NCI-H2081 (cell line): ENCODE measurements at places on chromosomes 5 and 9.

- no peak for DNase-seq
Measured at GRCh38 chr5:137733922-137734321, 2.0 kb downstream of the KLHL3 start.

- no peak for DNase-seq
Measured at GRCh38 chr5:79022771-79023170, 37.7 kb upstream of the ARSB start.

DNA sequence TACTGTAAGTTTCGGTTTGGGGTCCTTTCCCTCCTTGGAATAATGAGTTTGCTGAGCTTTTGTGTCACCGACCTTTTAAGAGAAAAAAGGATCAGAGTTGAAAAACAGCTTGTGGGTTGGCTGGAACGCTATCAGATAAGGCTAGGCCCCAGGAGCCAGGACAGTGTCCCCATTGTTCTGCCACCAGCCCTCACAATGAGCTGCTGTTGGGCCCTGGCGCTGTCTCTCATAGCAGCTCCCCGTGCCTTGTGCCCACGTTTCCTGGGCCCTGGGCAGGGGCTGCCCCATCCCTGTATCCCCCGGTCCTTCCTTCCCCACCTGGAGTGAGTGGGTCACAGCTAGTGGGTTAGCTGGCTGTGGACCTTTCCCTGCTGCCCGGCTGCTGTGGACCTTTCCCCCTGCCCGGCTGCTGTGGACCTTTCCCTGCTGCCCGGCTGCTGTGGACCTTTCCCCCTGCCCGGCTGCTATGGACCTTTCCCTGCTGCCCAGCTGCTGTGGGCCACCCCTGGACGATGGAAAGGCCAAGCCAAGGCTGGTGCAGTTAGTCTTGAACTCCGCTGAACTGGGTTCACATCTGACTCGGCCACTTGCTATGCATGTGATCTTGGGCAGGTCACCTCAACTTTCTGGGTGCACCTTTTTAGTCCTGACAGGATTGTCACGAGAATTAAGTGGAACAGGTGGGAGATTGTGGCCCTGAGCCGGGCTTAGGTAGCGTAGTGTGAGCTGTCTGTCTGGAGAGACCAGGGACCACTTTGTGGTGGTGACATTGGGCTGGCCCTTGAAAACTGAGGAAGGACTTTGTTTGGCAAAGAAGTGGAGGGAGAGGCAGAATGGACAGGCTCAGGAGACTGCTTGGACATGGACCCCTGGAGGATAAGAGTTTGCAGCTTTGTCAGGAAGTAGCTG is 99.5 kb downstream of the DAB2IP start:
- no peak for DNase-seq

DNA sequence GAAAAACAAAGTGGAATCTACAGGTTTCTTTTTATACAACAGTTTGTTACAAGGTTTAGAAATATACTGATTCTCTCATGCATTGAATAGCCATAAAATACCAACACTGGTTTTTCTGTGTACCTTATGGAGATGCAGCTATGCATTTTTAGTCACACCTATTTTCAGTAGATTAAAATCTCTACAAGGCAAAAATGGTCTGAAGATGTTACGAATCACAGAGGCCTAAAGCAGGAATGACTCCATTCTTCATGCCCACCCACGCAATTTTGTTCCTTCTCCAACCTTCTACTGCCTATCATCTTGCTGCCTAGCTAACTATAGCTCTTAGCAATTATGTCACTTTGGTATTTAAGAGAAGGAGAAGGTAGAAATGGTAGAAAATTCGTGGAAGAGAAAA is 9.9 kb downstream of the PLK2 start:
- DNase-seq, result no peak

DNA sequence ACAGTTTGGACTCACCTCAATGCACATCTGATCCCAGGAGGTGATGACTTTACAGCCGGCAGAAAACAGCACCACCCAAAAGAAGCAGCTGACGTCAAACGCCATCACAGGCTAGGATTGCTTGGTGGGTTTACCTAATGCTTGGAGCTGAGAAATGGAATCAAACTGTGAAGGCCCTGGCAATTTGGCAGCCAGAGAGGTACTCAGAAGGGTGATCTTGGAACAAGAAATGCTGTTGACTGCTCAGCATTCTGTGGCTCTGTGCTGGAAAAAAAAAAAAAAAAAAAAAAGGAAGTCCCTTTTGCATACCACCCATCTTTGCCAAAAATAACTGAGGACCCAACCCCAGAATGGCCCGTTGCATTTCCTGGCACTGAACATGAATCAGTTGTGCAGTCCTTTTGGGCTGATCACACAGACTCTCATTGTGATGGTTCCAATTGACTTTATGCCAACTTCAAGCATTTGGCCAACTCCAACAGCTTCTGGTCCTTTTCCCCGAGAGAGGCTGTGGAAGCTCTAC is at the start of gene CD180:
TSS of gene CD180 (minus strand) at position 263 of the 523 bp plus-strand sequence. CDS start at position 105, 158 bp downstream.
- DNase-seq, result no peak

- no peak for DNase-seq
Measured at GRCh38 chr5:150137997-150138396, 17.6 kb downstream of the PDGFRB start.

DNA sequence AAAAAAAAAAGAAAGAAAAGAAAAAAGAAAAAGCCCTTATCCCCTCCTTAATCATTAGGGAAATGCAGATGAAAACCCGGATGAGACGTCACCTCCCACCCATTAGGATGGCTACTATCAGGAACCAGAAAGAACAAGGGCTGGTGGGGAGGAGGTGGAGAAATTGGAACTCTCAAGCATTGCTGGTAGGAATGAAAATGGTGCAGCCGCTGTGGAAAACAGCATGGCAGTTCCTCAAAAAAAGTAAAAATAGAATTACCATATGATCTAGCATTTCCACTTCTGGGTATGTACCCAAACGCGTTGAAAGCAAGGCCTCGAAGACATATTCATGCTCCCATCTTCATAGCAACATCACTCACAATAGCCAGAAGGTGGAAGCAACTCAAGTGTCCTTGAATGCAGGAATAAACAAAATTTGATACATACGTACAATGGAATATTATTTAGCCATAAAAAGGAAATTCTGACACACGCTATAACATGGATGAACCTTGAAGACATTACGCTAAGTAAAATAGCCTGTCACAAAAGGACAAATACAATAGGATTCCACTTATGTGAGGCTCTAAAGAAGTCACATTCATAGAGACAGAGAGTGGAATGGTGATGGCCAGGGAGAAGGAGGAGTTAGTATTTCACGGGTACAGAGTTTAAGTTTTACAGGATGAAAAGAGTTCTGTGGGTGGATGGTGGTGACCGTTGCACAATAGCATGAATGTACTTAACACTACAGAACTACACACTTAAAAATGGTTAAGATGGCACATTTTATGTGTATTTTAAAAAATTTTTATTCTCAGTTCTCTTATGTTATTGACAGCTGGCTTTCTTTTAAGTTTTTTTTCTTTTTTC is 166.8 kb upstream of the IER5L start:
- no peak for DNase-seq

DNA sequence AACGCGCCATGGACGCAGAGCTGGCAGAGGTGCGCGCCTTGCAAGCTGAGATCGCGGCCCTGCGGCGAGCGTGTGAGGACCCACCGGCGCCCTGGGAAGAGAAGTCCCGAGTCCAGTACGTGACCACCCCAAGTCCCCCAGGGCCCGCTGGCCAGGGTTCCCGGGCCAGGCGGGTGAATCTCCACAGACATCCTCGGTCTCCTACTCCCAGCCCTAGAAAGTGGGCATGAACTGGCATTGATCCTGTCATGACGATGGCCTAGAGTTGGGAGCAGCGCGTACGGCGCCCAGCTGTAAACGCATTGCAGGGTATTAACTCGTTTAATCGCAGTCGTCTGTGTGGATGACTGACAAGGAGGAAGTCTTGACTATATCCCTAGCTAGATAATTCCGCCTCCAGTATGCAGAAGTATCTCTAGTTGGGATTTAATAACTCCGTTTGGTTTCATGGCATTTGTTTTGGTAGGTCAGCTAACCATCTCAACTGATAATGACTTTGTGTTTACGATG is 293 bp downstream of the CENPP start:
- DNase-seq, result no peak

GRCh38 chr5:139755892-139756671 is 39.5 kb upstream of the PSD2 start:
- peak; percentile 55 for DNase-seq

DNA sequence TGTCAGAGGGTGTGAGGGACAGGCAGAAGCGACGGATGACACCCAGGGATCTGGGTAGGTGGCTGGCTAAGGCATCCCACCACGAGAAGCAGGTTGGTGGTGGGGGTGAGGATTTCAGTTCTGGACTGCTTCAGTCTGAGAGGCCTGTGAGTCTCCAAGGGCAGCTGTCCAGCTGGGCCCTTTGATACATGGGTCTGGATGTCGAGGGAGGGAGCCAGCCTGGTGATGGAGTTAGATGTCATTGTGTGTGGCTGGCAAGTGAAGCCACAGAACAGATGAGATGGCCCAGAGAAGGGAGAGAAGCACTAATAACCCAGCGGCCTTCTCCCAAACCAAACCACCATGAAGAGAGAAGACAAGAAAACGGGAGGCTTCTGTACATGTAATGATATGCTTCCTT is 11.1 kb downstream of the MED27 start:
- no peak for DNase-seq

DNA sequence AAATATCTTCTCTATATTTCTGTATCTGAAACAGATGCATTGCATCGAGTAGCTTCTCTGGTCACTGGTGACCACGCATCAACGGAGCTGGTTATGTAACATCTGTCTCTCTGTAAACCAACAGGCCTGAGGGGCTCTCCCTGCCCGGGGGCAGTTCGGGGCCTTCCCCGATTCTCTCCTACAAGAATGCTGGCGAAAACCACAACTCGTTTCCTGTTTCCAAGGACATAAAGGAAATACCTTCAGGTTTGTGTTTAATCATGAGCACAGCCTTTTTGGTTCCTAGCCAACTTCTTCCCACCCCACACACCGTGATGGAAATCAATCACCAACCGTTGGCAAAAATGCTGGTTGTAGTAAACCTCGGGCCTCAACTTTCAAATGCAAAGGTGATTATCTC is 25.1 kb downstream of the GDNF start:
- no peak for DNase-seq

DNA sequence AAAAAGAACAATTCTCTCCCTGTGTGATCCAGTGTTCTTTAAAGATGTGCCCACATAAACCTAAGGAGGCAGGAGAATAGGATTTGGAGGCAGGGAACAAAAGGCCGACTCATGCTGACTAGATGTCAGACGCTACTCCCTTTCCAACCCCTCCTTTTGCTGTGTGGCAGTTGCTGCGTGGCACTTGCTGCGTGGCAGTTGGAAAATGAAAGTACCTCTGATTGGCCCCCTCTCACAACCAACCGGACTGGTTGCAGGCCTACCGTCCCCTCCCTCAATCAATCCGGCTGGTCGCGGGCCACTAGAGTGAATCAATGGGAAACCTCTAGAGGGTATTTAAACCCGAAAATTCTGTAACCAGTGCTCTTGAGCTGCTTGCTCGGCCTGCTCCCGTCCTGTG is 551.0 kb downstream of the KIF4B start:
- no peak for DNase-seq

DNA sequence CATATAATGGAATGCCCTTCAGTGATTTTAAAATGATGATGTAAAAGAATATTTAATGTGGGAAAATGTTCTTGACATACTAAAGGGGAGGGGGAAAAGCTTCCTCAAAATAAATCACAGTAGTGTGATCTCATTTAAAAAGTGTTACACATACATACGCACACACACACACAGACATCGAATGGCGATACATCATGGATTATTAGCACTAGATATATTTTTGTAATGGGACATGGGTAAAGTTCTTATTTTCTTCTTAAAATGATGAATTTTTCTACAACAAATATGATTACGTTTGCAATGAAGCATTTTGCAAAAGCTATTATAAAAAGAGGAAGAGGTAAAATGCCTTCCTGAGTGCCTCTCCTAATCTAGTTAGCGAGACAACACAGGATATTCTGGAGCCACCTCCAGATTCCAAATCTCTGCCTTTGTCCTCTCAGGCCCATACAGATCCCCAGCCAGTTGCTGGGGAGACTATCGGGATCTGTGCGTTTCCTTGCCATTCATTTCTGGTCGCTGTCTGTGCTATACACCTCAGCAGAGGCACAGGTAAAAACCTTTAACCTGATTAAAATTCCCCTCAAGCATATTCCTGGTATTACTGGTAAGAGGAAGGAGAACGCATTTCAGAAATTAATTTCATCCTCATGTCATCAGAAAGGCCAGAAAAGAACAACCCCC is 69.6 kb downstream of the SLC28A3 start:
- DNase-seq, result no peak

DNA sequence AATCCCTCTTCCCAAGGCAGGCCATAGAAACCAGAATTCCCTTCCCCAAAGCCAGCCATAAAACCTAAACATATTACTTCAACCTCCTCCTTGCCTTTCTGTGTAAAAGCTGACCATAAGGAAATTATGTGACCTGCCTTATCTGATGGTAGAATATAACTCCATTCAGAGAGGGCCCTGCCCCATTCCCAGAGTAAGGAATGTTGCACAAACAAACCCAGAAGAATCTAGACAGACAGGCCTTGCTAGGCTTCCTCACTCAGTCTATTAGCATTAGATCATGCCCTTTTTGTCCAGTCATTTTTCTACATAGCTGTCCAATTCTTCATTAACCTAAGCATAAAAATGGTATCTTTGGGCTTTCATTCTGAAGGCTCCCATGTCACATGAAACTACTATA is 17.8 kb upstream of the IFNB1 start:
- no peak for DNase-seq

DNA sequence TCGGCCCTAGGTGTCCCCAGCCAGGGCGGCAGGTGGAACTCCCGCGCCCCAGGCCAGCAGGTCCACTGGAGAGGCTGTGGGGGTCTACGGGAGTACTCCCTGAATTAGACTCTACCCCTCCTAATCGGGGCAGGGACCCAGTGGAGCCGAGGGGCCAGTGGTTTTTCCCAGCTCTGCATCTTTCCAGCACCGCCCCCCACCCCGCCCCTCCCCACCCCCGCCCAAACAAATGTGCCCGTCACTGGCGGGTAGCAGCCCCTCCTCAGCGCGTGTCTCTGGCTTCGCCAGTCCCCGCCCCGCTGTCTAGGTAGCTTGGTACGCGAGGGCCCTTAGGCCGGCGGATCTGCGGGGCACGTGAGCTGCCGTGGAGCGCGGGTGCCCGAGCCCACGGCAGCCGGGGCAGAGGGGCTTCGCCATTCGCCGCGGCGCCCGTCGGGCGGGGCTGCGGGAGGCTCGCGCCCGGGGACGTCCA is 7.0 kb downstream of the UNC5A start:
- DNase-seq, result peak; percentile 82

GRCh38 chr5:88997937-88998336 is 115.0 kb upstream of the MEF2C start:
- DNase-seq, result no peak

GRCh38 chr5:56145106-56145505 is 88.0 kb downstream of the ANKRD55 start:
- no peak for DNase-seq
